ENCODE measurements at places on chromosomes 4 and X. TPM values are rescaled to one million over a fixed set of nuclear protein-coding genes. Genes with fewer than 3 reads are reported as not detected.

- H3K27me3 ChIP-seq = no peaks in the 10 kb centered on the region
- H3K27ac ChIP-seq = no peak overlapping the region
- no peaks in the 10 kb centered on the region for H3K4me1 ChIP-seq
- H3K36me3 ChIP-seq = no peaks in the 10 kb centered on the region
Observed at GRCh38 chrX:66625525-66625924, 13.4 kb downstream of the EDA2R start.

GRCh38 chr4:21901281-21901680 is 47.3 kb downstream of the KCNIP4 start:
- no peaks in the 10 kb centered on the region for H3K4me1 ChIP-seq
- H3K36me3 ChIP-seq = no peaks in the 10 kb centered on the region
- H3K27me3 ChIP-seq = no peaks in the 10 kb centered on the region
- no peak for DNase-seq

DNA sequence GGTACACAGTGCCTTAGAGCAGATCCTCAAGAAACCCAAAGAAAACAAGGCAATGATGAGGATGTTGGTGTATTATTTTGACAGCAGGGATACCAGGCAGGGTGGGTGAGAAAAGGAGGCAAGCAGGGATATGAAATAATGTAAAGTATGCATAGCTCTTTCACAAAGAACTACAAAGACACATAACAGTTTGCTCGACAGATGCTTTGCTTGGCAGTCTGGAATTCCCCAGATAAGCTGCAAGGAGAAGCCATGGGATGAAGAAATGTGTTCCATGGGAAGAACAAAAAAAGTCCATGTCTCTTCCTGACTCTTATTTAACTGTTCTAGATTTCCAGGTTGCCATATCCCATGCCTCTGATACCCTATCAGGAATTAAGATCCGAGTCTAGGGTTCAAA is 75.4 kb downstream of the FAM13A start:
- no peak overlapping the region for H3K4me3 ChIP-seq
- H3K36me3 ChIP-seq = no peaks in the 10 kb centered on the region
- no peaks in the 10 kb centered on the region for H3K4me1 ChIP-seq
- no peak overlapping the region for H3K27ac ChIP-seq
- H3K27me3 ChIP-seq = no peaks in the 10 kb centered on the region

GRCh38 chr4:73919691-73920090 is 50.5 kb downstream of the CXCL1 start:
- H3K27ac ChIP-seq = no peak overlapping the region
- no peak for DNase-seq
- no peaks in the 10 kb centered on the region for H3K4me1 ChIP-seq
- no peak overlapping the region for H3K4me3 ChIP-seq
- H3K27me3 ChIP-seq = no peaks in the 10 kb centered on the region

DNA sequence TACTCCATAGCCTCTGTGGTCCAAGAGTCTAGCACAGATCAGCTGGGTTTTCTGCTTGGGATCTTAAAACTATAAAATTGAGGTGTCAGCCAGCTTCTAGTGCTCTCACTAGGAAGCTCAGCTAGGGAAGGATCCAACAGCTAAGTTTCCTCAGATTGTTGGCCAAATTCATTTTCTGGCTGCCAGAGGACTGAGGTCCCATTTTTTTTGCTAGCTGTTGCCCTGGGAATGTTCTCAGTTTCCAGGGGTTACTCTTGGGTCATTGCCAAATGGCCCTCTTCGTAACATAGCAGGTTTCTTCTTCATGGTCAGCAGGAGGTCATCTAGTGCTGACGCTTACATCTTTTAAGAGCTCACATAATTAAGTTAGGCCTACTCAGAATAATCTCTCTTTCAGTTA is 2178.2 kb downstream of the ARAP2 start:
- H3K27me3 ChIP-seq = no peaks in the 10 kb centered on the region
- no peak overlapping the region for H3K27ac ChIP-seq
- no peaks in the 10 kb centered on the region for H3K36me3 ChIP-seq
- H3K4me1 ChIP-seq = no peaks in the 10 kb centered on the region

- H3K36me3 ChIP-seq = no peaks in the 10 kb centered on the region
- H3K27me3 ChIP-seq = no peaks in the 10 kb centered on the region
- H3K4me3 ChIP-seq = no peak overlapping the region
- no peaks in the 10 kb centered on the region for H3K4me1 ChIP-seq
- H3K27ac ChIP-seq = no peak overlapping the region
Observed at GRCh38 chrX:95435198-95435597, 1249.4 kb upstream of the DIAPH2 start.

- no peaks in the 10 kb centered on the region for H3K27me3 ChIP-seq
- no peak for DNase-seq
- no peak overlapping the region for H3K4me3 ChIP-seq
- H3K4me1 ChIP-seq = no peaks in the 10 kb centered on the region
- no peaks in the 10 kb centered on the region for H3K36me3 ChIP-seq
Observed at GRCh38 chr4:181760560-181760959, 482.6 kb upstream of the TENM3 start.

DNA sequence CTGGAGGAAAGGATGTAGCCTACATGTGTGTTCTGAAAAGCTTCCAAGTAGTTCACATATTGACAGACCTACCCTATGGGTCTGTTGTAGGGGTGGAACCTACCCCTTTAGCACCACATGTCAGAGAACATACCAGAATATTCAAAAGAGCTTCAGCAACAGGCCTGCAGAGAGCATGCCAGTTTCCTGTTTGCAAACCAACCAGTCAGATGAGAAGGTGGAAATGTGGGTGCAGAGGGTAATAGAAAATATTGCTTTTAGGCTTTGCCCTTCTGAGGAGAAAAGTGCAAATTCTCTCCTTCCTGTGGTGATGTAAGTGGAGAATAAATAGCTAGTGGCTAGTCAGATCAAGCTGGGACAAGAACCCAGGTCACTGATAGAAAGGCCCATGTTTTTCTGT is 16.4 kb downstream of the INTS6L start:
- no peak for DNase-seq
- no peak overlapping the region for H3K27ac ChIP-seq
- no peak overlapping the region for H3K4me3 ChIP-seq

SLC4A4 gene
- total RNA-seq = 27.3 TPM

CTAG1A gene
- not detected for total RNA-seq

NELFA gene
- 8.0 TPM for total RNA-seq
